ENCODE measurements at places on chromosomes 16 and 17.
A peak's percentile ranks its signal among the peaks of the same experiment; 100 is the strongest.

DNA sequence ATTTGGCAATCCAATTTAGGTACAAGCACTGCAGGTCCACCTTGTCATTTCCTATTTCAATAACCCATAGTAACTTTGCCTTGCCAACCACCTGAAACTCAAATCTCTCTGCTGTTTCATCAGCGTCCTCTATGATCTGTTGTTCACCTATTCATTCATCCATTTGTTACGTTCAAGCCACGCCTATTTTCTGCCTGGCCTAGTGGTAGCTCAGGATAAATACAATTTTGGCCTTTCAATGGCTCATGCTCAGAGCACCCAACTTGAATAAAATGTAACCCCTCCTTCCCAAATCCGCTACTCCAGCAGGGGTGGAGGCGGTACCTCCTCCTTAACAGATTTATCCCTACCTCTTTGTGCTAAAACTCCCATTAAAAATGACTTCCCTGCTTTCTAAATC, 3.6 kb upstream of the FBXO47 start:
- DNase-seq, result no peak

GRCh38 chr17:6028294-6028693, 41.9 kb upstream of the WSCD1 start:
- no peak for DNase-seq

DNA sequence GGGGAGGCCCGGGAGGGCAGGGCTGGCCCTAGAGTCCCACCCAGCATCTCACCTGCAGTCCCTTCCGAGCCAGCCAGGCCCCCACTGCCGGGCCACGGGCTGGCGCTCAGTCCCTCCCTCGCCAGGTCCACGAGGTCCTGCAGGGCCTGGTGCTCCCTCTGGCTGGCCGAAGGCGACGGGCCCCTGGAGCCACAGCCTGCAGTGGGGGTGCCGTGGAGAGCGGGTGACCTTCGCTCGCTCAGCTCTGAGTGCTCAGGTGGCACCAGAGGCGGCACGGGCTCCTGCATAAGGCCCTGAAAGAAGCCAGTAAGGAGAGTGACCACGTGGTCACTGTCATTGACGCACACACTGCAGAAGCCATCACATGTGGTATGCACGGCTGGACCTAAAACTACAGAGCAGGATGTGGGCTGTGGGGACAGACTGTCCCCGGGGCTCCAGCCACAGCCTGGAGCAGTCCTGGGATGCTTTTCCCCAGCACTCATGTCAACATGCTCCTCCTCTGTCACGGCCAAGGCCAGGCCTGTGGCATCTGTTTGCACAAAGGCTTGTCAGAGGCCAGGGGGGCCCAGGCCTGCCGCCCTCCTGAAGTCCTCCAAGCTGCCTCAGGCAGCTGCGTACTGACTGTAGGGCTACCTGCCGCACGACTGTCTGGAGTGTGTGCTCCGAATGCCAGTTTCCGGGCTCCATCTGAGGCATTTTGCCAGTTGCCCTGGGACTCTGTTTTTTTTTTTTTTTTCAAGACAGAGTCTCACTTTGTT, 15.1 kb downstream of the SLX4 start:
- no peak for DNase-seq

- no peak for DNase-seq
Measured at GRCh38 chr16:1740781-1741490, 30.4 kb downstream of the NME3 start.

DNA sequence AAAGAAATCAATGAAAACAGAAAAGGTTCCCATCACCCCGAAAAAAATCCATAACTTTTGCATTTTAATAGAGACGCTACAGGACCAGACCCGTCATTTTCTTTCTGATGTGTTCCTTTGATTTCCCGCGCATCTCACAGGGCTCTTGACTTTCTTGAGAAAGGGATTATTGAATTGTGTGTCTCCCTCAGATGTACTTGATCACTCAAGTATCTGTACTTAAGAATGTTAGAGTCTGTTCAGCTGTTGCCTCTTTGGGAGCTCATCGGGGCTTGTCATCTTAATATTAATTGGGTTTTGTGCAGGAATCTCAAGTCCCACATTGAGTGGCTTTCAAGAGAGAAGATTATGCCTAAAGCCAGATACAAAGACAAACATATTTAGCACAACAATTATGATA, 606.4 kb upstream of the SALL1 start:
- no peak for DNase-seq

- peak; percentile 47 for DNase-seq
Measured at GRCh38 chr17:71180801-71181385, 939.9 kb upstream of the SOX9 start.

GRCh38 chr16:49399594-49400364, 26.2 kb downstream of the C16orf78 start:
- DNase-seq, result no peak

DNA sequence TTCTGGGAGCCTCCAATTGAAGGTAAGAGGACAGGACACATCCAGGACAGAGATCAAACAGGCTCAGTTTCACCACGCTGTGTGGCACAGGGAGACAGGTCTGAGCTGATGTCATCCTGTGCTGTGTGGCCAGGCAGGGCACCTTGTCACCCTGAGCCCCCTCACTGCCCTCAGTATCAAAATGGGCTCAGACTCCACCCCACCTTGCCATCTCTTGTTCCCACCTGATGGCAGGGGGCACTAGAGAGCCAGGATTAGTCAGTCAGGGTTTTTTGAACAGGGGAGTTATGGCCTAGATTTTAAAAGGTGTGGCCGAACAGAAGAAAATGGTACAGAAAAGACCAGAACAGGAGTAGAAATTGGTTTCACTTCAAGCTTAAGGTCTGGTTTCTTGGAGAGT, 2.6 kb downstream of the KAT2A start:
- DNase-seq, result no peak

GRCh38 chr17:50908860-50909764, 43.0 kb upstream of the TOB1 start:
- no peak for DNase-seq

DNA sequence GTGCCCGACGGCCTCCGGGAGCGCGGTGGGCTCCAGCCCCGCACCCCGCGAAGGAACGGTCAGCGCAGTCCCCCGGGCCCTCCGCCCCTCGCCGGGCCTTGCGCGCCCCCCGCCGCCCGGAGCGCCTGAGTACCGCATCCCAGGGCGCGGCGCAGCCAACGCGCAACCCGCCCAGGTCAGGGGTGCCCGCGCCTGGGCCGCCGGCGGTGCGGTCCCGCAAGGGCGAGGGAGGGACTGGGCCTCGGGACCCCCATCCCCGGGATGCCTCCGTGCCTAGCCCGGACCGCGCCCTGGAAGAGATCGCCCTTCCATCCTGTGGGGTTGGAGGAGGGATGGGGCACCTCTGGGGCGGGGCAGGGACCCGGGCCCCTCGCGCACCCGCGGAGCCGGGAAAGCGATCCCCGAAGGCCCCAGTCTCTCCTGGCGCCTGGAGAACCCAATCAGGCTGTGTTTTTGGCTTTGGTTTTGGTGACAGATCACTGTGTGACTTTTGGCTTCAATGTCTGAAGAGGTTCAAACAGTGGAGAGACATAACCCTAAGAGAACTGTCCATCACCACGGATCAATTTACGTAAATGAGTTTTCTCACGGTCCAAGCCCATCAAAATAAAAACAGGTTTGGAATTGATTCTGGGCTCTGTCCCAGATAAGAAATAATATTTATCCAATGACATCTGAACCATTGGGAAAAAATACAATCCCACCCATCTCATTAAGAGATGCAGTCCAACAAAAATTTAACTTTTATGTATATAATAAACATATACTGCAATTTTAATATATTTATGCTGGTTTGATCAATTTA, 17.8 kb downstream of the ENPP7 start:
- no peak for DNase-seq

GRCh38 chr16:8108991-8109509, 481.3 kb downstream of the TMEM114 start:
- no peak for DNase-seq

DNA sequence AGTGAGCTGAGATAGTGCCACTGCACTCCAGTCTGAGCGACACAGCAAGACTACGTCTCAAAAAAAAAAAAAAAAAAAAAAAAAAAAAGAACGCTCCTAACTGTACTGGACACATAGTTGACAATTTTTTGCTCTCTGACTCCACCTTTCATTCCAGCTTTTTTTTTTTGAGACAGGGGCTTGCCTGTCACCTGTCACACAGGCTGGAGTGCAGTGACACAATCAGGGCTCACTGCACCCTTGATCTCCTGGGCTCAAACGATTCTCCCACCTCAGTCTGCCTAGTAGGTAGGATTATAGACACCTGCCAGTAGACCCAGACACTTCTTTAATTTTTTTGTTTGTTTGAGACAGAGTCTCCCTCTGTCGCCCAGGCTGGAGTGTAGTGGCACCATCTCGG, 2.6 kb upstream of the CRLF3 start:
- no peak for DNase-seq

- DNase-seq, result no peak
Measured at GRCh38 chr17:43094129-43094835, 30.9 kb downstream of the BRCA1 start.

DNA sequence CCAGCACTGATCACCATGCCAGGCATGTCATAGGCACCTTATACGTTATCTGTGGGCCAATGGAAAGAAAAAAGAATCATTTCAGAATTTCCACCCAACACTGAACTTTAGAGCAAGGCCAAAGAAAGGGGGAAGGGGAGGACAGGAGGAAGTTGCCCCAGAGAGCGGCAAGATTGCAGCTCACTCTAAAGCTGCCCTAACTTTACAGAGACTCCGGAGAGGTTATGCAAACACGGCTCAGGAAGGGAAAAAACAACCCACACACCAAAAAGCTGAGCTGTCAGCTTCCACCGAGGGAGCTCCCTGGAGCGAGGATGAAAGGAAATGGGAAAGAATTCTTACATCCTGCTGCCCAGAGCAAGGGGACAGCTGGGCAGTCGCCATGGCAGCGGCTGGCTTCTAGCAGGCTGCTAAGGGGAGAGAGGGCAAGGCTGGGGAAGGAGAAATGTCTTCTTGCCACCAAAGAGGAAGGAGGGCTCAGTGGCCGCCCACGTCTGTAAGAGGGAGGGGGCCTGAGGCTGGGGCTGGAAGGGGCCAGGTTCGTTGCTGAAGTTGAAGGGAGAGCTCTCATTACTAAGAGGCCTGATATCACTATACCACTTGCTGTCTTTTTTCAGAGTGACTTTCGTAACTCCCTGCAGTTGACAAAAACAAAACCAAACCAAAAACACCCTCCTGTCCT, 18.2 kb downstream of the COTL1 start:
- DNase-seq, result peak; percentile 65

- DNase-seq, result no peak
Measured at GRCh38 chr16:85157813-85158742, 45.8 kb upstream of the CIBAR2 start.

DNA sequence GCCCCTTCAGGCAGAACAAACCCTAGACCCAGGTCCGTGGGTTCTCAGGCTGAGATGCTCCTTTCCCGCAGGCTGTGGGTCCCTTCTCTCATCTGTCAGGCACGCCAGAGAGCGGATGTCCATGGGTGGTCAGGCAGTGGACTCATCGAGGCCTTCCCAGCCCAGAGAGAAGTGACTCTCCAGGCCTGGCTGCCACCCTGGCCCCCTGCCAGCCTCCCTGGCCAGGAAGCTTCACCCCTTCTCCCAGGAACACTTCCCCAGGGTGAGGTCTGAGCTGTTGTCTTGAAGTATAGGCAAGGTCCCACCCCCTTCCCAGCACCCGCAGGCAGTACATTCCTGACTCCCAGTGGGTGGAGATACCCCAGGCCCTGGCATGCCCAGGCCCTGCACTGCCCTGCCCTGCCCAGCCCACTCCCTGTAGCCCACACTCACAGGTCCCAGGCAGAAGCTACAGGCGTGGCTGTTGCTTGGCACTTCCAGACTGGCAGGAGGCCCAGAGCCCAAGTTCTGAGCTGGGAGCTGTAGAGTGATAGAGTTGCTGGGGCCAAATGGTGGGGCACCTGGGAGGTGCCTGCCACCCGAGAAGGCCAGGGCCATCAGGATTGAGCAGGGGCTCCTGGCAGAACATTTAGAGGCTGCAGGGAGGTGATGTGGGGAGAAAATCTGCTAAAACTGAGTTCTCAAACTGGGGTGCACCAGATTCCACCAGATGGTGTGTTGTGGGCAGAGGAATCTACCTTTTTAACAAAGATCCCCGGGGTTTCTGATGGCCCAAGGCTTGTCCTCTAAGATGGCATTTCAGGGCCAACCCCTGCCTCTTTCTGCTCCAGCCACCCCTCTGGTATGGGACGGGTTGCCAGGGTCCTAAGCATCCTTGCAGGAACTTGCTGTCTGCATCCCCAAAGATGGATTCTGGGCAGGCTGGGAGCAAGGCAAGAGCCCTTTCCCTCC, 6.7 kb downstream of the ITGA3 start:
- no peak for DNase-seq

- no peak for DNase-seq
Measured at GRCh38 chr16:30903596-30903995, 7.2 kb downstream of the CTF1 start.

GRCh38 chr16:51184702-51185433, 33.8 kb upstream of the SALL1 start:
- no peak for DNase-seq

DNA sequence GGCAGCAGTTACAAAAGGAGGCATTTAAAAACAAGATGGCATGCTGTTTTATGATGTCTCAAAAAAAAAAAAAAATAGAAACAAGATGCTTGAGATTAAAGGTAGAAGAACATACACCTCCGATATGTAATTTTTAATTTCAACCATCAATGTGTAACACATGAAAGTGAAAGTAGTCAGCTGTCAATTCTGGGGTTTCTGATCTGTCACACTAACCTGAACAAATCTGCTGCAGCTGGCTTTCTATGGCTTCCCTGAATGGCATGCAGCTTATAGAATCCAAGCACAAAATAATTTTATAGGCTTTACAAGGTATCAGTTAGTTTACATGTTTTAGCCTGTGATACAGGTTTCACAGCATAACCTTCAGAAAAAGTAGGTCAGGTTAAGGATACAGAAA, 13.5 kb downstream of the GLYR1 start:
- DNase-seq, result no peak

DNA sequence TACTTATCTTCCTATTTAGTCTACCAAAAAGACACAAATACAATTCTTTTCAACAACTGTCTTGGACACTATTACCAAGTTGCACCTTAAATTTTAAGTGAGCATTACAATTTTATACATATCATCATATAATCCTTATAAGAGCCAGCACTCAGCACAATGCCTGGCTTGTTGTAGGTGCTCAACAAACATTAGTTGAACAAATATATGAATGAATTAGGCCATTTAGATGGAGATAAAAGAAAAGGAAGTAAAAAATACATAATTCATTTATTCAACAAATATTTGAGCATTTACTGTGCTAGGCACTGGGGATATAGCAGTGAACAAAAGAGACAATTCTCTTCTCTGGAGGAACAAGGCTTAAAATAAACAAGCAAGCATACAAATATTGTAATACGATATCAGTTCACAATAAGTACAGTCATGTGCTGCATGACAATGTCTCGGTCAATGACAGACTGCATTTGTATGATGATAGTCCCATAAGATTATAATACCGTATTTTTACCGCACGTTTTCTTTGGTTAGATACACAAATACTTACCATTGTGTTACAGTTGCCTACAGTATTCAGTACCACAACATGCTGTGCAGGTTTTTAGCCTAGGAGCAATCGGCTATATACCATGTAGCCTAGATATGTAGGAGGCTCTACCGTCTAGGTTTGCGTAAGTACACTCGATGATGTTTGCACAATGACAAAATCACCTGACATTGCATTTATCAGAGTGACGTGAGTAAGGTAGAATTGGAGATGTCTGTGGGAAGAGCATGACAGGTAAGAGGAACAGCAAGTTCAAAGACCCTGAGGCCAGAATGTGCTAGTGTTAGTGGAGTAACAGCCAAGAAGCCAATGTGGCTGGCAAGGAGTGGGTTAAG, 86.4 kb upstream of the HS3ST2 start:
- DNase-seq, result no peak

Measured in right forelimb (tissue), 1 donor.